ENCODE measurements at places on chromosomes 11 and 22. TPM values are rescaled to one million over a fixed set of nuclear protein-coding genes. Genes with fewer than 3 reads are reported as not detected.

- DNase-seq: no peak
These were observed 6.7 kb upstream of the C1QTNF6 start for GRCh38 chr22:37194750-37195149.

- peak; percentile 36 for DNase-seq
These were observed at the start of gene IL10RA for GRCh38 chr11:117985953-117986887. TSS of gene IL10RA (plus strand) at chr11:117986394. CDS start at chr11:117986468, 74 bp downstream.

The PLEKHA7 gene
- polyA plus RNA-seq: 59.3 TPM

DNA sequence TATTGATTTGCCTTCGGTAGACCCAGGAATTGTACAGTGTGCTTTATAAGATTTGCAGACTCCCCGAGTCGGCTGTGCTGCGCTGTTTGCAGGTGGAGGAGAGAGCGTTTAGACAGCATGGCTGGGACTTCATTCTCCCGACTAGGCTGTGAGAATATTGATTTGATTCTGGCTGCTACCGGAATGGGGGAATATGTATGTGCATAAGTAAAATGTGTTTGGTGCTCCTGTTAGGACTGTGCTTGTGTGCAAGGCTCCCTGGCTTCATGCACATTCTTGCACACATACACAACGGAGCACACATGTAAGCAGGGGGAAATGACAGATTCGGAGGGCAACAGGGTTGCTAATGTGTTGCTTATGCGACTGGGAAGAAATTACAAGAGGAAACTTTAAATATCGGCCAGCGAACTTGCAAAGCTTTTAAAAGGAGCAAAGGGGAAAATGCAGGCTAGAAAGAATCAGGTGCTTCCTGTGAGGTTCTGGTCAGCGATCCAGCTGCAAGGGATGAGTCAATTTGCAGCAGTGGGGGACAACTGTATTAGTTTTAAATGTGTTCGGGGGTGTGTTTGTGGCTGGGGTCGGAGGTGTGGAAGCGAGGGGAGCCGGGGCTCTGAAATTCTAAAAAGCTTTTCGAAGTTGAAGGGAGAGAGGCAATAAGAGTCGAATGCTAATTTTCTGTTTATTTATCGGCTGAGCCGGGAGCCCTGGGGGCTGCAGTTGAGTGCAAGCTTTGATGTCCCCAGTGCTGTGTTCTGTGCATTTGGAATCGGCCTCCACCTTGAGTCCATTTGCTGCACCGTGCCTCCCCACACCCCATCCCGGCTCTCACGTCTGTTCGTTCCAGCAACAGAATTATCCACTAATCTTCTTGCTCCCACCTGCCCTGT is 731 bp downstream of the NTM start:
- DNase-seq: no peak

DNA sequence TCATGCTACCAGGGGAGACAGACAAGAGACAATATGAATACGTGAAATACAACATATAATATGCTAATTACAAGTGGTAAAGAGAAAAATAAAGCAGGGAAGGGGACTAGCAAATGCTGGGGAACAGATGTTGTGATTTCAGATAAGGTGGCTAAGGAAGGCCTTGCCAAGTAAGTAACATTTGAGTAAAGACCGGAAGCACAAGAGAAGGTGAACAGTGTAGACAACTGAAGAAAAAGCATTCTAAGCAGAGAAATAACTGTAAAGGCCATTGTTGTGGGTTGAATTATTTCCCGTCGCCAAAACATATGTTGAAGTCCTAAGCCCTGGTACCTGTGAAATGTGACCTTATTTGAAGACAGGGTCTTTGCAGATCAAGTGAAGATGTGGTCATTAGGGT is 63.7 kb upstream of the EED start:
- no peak for DNase-seq
